ENCODE measurements at places on chromosomes 3 and 15.
A peak's percentile ranks its signal among the peaks of the same experiment; 100 is the strongest.

- peak; percentile 67 for DNase-seq
Measured at GRCh38 chr15:66578286-66578875, 12.6 kb upstream of the LCTL start.

GRCh38 chr15:48924528-48925393 is 39.0 kb downstream of the SHC4 start:
- DNase-seq = no peak

DNA sequence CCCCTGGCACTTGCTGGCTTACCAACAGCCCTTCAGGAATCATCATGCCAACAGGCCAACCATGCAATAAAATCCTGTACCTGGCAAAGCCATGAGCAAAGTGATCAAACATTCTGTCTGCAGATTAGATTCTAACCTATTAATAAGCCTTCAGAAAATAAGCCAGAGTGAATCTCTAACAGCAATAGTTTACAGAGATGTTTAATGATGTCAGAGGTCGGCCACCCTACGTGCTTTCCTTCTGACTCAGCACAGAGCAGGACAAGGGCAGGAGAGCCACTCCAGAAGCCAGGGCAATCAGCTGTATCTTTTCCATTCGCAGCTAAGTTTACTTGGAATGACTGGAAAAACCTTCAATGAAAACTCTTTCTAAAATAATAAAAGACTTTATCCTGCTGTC is 13.1 kb downstream of the COL8A1 start:
- no peak for DNase-seq

DNA sequence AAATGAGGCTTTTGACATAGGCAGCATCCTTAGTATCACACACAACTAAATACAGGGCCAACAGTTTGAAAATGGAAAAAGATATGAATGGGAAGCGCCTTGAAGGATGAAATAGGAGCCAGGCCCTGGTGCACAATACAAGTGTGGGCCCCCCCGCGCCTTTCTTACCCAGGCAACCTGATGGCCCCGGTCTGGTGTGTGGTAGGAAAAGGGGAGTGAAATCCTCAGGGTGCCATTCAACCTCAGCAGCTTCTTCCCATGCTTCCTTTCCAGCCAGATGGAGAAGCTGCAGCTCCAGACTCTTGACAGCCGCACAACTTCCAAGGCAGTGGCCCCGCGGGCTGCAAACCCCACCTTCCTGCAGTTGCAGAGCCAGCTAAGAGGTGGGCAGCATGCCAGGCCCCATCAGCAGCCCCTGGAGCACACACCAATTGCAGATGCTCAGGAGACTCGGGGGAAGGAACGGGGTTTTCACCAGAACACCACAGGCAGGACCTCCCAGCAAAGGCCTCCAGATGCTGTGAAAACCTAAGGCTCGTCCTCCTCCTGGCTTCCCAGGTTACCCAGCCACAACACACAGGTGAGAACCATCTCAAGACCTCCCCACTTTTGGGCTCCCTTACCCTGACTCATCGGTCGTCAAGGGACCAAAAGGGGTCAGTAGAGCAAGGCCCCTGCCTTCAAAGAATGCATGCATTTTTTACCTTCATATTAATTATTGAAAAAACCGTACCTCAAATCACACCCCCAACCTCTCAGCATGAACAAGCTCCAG is 101.6 kb downstream of the CPN2 start:
- peak; percentile 83 for DNase-seq

GRCh38 chr3:139202226-139202958 is 141.4 kb upstream of the MRPS22 start:
- no peak for DNase-seq

GRCh38 chr3:134317106-134317947 is 56.9 kb downstream of the AMOTL2 start:
- DNase-seq = no peak

DNA sequence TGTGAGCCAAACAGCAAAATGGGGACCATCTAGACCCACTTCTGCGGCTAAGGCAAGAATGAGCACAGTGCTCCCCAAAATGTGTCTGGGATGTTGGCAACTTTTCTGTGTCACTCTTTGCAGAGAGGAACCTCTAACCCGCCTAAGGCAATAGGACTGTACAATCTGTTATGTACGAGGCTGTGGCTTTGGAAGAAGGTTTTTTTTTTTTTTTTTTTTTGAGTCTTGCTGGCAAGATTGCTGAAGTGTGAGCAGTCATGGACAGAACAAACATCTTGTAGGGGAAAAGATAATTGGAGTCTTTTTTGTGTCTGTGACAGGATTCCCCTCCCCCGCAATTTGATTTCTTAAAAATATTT is 7.2 kb downstream of the FEZF2 start:
- DNase-seq = no peak

GRCh38 chr3:137332297-137332696 is 374.5 kb downstream of the IL20RB start:
- DNase-seq = no peak

GRCh38 chr3:183158113-183158512 is 4.4 kb downstream of the LAMP3 start:
- DNase-seq = no peak

- DNase-seq = no peak
Measured at GRCh38 chr3:131899021-131899420, 135.8 kb downstream of the CPNE4 start.

Data from Kasumi-1 (cell line).